Chondrocyte (in vitro differentiated cells): ENCODE measurements at places on chromosomes 1 and 21. TPM values are rescaled to one million over a fixed set of nuclear protein-coding genes. Genes with fewer than 3 reads are reported as not detected.

IQCC gene
- 1.5 to 3.3 TPM (median 2.0 TPM) in 3 replicates for total RNA-seq

TXNDC12 gene
- total RNA-seq = 47.5 to 55.0 TPM (median 54.8 TPM) in 3 replicates

SMIM11 gene
- 5.5 to 20.8 TPM (median 8.0 TPM) in 3 replicates for total RNA-seq

ZNF684 gene
- total RNA-seq = 3.5 to 5.2 TPM (median 4.8 TPM) in 3 replicates

PTPRC gene
- not detected in 3 replicates for total RNA-seq

SIK1 gene
- 53.9 to 77.7 TPM (median 60.7 TPM) in 3 replicates for total RNA-seq

ZNF436 gene
- total RNA-seq = 17.0 to 18.6 TPM (median 17.4 TPM) in 3 replicates

TTC24 gene
- not detected in 3 replicates for total RNA-seq

DNA sequence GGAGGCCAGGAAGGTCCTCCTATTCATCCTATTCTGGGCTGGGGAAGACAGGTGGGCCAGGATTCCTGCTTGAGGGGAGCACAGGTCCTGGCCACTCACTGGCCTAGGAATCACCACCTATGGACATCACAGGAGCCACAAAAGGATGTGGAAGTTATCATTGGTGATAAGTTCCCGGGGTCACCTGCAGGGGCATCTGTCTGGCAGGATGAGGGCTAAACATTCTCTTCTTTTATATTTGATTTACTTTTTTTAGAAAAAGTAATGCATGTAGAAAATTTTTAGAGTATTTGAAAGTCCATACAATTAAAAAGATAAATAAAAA is 33.2 kb upstream of the KIAA0040 start:
- no peak for DNase-seq
- H3K27me3 ChIP-seq = peaks cover 5% of the 10 kb centered on the region
- no peak overlapping the region for H3K27ac ChIP-seq
- no peak overlapping the region for H3K4me3 ChIP-seq
- no peaks in the 10 kb centered on the region for H3K36me3 ChIP-seq

DNA sequence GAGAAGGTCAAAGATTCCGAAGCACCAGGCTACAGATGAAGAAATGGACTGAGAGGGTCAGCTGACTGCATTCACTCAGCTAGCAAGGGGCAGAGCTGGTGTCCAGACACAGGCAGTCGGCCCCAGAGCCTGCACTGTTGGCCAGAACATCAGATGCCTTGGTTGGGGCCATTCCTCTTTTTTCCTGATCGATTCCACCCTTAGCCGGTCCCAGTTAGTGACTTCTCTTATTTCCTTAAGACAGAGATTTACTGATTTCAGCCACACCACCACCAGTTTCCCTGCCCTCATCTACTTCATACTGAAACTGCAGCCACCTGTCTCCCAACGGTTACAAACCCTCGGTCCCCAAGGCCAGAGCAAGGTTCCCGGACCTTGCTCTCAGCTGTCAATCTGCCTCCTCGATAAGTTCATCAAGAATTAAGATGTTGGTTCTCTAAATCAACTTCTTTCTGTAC is 11.5 kb downstream of the CD58 start:
- H3K4me1 ChIP-seq = peaks cover 13% of the 10 kb centered on the region
- no peak overlapping the region for H3K4me3 ChIP-seq
- no peaks in the 10 kb centered on the region for H3K27me3 ChIP-seq

DNA sequence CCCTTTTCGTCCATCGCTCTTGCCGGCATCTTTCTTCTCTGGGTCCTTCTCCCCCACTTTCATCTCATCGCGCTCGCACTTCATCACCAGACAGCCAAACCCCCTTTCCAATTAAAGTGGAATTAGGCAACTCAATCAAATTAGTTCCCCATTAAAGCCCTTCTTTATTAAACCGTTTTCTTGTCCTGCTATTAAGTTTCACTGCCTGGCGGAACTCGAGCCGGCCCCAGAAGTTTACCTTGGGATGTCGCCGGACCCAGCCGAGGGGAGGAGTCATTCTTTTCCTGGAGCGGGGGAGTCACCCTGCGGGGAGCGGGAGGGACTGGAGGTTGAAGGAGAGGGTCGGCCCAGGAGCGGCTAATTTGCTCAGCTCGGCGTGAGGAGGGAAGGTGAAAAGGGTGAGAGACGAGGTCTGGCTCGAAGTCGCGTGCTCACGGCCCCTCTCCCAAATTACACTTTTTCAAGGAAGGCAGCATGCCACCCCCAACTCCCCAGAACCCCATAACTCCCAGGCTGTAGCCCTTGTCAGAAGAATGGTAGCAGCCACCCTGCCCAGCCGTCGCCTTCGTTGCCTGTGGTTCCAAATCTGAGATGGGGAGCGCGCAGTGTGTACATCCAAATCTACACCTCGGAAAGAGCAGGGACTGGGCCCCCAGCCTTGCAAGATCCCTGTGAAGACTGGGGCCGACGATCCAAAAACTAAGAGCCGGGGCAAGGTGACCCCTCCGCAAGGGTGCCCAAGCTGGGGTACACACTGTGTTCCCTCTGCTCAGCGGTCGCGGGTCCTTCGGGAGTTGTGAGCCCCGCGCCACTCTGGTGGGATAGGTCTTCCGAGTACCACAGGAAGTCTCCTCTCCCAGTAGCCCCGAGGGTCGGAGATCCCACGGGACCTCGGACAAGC is 6.4 kb downstream of the DMRTA2 start:
- peak overlapping the region; percentile 41 for H3K4me3 ChIP-seq
- H3K27ac ChIP-seq = no peak overlapping the region
- DNase-seq = no peak
- peaks cover 27% of the 10 kb centered on the region for H3K4me1 ChIP-seq

DNA sequence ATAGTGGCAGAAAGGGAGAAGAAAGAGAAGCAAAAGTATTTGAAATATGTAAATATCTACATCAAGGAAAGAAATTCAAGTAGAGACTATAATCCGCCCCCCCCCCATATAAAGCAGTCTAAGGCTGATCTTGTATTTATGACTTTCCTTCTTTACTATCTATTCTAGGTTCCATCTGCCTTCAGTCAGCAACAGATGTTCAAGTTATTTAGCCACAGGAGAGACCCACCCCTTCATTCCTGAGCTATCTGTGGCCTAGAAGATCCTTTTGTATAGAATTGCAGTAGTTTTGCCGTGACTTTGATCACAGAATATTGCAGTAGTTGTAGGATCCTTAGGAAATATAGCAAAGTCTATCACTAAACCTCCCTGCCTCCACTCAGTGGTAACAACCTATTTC is 10.7 kb upstream of the BSDC1 start:
- no peak overlapping the region for H3K4me3 ChIP-seq
- H3K36me3 ChIP-seq = no peaks in the 10 kb centered on the region
- H3K27ac ChIP-seq = no peak overlapping the region
- H3K27me3 ChIP-seq = no peaks in the 10 kb centered on the region
- no peak for DNase-seq
- H3K4me1 ChIP-seq = peaks cover 5% of the 10 kb centered on the region

DNA sequence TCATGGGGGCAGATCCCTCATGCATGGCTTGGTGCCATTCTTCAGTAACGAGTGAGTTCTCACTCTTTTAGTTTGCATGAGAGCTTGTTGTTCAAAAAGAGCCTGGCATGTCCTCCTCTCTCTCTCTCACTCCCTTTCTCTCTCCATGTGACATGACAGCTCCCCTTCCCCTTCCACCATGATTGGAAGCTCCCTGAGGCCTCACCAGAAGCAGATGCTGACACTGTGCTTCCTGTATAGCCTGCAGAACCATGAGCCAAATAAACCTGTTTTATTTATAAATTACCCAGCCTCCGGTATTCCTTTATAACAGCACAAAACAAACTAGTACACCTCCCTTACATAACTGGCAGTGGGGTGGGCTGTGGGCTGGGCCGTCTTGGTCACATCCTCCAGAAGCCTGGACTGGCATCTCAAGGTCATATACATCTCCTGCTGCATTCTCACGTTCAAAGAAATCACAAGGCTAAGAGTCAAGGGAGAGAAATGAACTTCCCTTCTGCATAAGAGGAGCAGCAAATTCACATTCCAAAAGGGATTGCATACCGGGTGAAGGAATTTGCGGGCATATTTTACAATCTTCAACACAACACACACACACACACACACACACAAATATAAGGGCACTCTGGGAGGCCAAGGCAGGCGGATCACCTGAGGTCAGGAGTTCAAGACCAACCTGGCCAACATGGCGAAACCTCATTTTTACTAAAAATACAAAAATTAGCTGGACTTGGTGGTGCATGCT is 2.3 kb upstream of the CCSAP start:
- no peaks in the 10 kb centered on the region for H3K36me3 ChIP-seq
- no peak for DNase-seq

- no peak for DNase-seq
- peaks cover 19% of the 10 kb centered on the region for H3K27me3 ChIP-seq
- no peak overlapping the region for H3K4me3 ChIP-seq
- H3K27ac ChIP-seq = no peak overlapping the region
Measured at GRCh38 chr1:159798893-159799292, 3.3 kb upstream of the FCRL6 start.

DNA sequence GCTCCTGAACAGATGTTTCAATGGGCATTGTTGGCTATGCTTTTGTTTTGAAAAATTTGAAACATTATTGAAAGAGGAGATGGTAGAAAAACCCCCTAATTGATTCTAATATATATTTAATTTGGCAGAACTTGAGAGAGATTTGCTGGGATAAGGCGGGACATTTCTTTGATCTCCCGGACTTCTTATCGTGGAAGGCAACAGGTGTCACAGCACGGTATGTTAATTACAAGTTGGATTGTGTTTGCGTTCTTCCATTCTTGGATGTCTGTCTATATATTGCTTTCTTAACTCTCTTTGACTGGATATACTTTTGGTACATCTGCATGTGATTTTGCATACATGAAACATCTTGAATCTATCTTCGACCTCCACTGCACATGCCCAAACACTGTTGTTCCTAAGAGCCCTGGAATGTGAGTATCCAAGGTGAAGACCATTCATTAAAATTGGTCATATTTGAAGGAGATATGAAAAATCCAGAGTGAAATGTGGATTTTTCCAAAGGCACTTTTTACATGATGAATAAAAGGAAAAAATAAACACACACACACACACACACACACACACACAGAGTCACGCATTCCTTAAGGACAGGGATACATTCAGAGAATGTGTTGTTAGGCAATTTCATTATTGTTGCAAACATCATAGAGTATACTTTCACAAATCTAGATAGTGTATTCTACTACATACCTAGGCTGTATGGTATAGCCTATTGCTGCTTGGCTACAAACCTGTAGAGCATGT is 81.9 kb downstream of the FGGY start:
- H3K36me3 ChIP-seq = peaks cover 3% of the 10 kb centered on the region
- no peak overlapping the region for H3K27ac ChIP-seq
- no peak overlapping the region for H3K4me3 ChIP-seq
- no peaks in the 10 kb centered on the region for H3K27me3 ChIP-seq
- H3K4me1 ChIP-seq = peaks cover 8% of the 10 kb centered on the region
- no peak for DNase-seq

- no peak for DNase-seq
- no peaks in the 10 kb centered on the region for H3K36me3 ChIP-seq
- no peak overlapping the region for H3K4me3 ChIP-seq
- no peaks in the 10 kb centered on the region for H3K4me1 ChIP-seq
- H3K27ac ChIP-seq = no peak overlapping the region
- H3K27me3 ChIP-seq = peaks cover 26% of the 10 kb centered on the region
Measured at GRCh38 chr1:22318279-22318981, 133.2 kb upstream of the ZBTB40 start.

- H3K27ac ChIP-seq = no peak overlapping the region
- DNase-seq = no peak
- no peaks in the 10 kb centered on the region for H3K27me3 ChIP-seq
- peaks cover 27% of the 10 kb centered on the region for H3K36me3 ChIP-seq
- peaks cover 6% of the 10 kb centered on the region for H3K4me1 ChIP-seq
Measured at GRCh38 chr1:151562661-151563060, 22.6 kb downstream of the TUFT1 start.

DNA sequence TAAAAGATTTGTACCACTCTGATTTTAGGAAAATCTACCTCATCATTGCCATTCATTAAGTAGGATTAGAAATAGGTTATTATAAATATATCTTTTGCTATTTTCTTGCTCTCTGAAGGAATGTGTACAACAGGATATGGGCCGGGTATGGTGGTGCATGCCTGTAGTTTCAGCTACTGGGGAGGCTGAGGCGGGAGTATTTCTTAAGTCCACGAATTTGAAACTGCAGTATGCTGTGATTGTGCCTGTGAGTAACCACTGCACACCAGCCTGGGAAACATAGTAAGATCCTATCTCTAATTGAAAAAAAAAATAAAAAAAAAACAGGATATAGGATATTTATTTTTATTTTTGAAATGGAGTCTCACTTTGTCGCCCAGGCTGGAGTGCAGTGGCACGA is 50.0 kb downstream of the CLIC4 start:
- H3K27me3 ChIP-seq = no peaks in the 10 kb centered on the region
- no peak for DNase-seq
- H3K4me1 ChIP-seq = peaks cover 45% of the 10 kb centered on the region
- peaks cover 5% of the 10 kb centered on the region for H3K36me3 ChIP-seq
- H3K27ac ChIP-seq = peak overlapping the region; percentile 72

- no peak for DNase-seq
- peaks cover 3% of the 10 kb centered on the region for H3K4me1 ChIP-seq
- H3K4me3 ChIP-seq = no peak overlapping the region
- no peaks in the 10 kb centered on the region for H3K27me3 ChIP-seq
- H3K36me3 ChIP-seq = no peaks in the 10 kb centered on the region
Measured at GRCh38 chr1:81008293-81008692, 792.4 kb upstream of the ADGRL2 start.

DNA sequence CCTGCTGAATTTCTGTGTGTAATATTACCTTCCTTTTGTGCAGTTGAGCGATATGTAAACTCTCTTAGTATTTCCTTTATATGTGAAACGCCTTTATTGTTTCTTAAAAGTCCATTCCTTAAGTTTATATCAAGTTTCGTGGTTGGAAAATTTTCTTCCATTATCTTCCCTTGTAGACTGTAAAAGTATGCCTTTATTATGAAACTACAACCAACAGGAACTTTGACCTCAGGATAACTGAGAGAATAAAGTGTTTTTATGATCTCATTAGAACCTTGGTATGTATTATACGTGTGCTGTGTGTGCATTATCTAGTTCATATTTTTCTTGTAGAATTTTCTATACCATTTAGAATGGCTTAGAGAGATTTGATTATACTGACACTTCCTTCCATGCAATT is 3.1 kb upstream of the CDC14A start:
- no peak overlapping the region for H3K27ac ChIP-seq
- peaks cover 21% of the 10 kb centered on the region for H3K4me1 ChIP-seq
- no peak for DNase-seq

GRCh38 chr1:64124704-64125440 is 78.6 kb upstream of the UBE2U start:
- no peaks in the 10 kb centered on the region for H3K27me3 ChIP-seq
- DNase-seq = no peak
- H3K36me3 ChIP-seq = peaks cover 13% of the 10 kb centered on the region
- H3K4me3 ChIP-seq = no peak overlapping the region
- H3K27ac ChIP-seq = no peak overlapping the region

- H3K27me3 ChIP-seq = peaks cover 67% of the 10 kb centered on the region
- DNase-seq = no peak
- H3K4me3 ChIP-seq = no peak overlapping the region
- no peaks in the 10 kb centered on the region for H3K36me3 ChIP-seq
- no peaks in the 10 kb centered on the region for H3K4me1 ChIP-seq
Measured at GRCh38 chr1:208292908-208293307, 48.7 kb upstream of the PLXNA2 start.

DNA sequence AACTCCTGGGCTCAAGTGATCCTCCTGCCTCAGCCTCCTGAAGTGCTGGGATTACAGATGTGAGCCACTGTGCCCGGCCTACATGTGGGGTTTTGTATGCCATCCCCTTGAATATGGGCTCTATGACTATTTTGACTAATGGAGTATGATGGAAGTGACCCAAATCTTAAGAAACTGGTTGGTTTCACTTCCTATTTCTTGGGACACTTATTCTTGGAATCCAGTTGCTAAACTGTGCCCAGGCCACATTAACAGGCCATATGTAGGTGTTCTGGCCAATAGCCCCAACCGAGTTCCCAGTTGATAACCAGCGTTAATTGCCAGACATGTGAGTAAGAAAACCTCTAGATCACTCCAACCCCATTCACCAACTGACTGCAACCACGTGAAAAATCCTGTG is 36.3 kb upstream of the CLIC4 start:
- no peaks in the 10 kb centered on the region for H3K27me3 ChIP-seq
- H3K27ac ChIP-seq = no peak overlapping the region
- DNase-seq = no peak
- H3K4me1 ChIP-seq = peaks cover 38% of the 10 kb centered on the region
